ENCODE measurements at places on chromosomes 4 and X. TPM values are rescaled to one million over a fixed set of nuclear protein-coding genes. Genes with fewer than 3 reads are reported as not detected.

DNA sequence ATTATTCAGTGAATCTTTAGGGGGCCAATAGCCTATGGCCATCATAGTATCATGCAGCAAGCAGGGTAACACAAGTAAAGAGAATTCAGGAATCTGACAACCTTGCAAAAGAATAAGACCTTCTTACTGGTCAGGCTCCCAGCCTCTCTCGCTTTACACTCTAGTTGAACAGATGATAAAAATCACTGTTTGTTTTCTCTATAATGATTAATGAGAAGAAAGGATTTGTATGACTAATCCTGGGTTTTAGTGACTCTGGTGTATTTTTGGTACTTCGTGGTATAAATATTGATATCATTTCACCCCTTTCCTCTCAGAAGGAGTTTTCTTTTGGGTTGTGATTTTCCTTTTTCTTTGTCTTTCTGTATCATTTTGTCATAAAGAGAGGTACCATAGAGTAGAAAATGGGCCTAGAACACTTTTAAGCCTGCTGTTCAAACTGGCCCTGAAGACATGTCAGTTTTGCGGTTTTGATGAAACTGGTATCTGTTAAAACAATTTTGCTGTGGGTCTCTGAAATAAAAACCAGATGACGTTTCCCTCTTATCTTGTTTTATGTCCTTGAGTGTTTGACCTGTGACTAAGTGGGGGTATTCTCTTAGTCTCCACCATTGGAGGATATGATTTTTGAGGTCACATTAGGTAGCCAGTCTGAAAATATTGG is 294.9 kb upstream of the TBX22 start:
- no peaks in the 10 kb centered on the region for H3K4me1 ChIP-seq
- no peak overlapping the region for H3K27ac ChIP-seq
- H3K4me3 ChIP-seq = no peak overlapping the region
- no peak for DNase-seq
- no peaks in the 10 kb centered on the region for H3K36me3 ChIP-seq

Gene ALPK1
- total RNA-seq = 12.3 TPM

GRCh38 chr4:140861359-140862176 is 105.4 kb upstream of the TBC1D9 start:
- no peak overlapping the region for H3K4me3 ChIP-seq
- no peaks in the 10 kb centered on the region for H3K36me3 ChIP-seq
- peak; percentile 52 for DNase-seq
- H3K27ac ChIP-seq = no peak overlapping the region
- H3K4me1 ChIP-seq = peaks cover 4% of the 10 kb centered on the region

DNA sequence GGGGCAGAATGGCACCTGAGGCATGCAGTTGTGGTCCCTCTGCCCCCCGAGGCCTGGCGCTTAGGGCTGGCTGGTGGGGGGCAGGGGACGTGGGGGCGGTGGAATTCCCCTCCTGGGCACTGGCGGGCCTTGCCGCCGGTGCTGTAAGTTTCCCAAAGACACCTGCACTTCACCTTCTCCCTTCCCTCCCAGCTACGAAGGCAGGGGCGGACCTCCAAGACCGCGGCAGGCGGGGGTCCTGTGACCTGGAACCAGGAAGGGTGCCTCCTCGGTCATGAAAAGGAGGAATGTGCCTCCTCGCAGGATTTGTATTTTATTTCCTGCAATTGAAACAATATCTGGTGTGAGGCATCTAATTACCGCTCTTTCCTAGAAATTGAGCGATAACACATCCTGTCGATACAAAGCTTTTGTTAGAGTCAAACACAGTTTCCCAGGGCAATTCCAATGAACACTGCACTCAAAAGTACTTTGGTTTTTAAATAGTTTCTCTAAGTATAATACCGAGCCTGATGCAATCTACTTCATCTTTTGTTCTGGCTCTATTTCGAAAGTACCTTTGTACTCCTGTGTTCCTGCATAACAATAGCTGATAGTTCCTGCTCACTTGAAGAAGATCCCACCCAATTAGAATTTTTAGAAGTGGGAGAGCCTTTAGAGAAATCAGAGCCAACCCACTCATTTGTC is 12.3 kb upstream of the ADRA2C start:
- no peak for DNase-seq
- no peak overlapping the region for H3K27ac ChIP-seq
- no peaks in the 10 kb centered on the region for H3K36me3 ChIP-seq

Gene GLRB
- not detected for total RNA-seq

Gene TMPRSS11E
- total RNA-seq = not detected

- H3K27ac ChIP-seq = no peak overlapping the region
- H3K36me3 ChIP-seq = no peaks in the 10 kb centered on the region
- no peak for DNase-seq
- H3K27me3 ChIP-seq = peaks cover 48% of the 10 kb centered on the region
Measured at GRCh38 chr4:80221161-80221560, 23.9 kb downstream of the PRDM8 start.

GRCh38 chrX:30612250-30612655 is 34.7 kb upstream of the TASL start:
- no peaks in the 10 kb centered on the region for H3K27me3 ChIP-seq
- DNase-seq = no peak
- H3K36me3 ChIP-seq = no peaks in the 10 kb centered on the region
- H3K4me1 ChIP-seq = peaks cover 2% of the 10 kb centered on the region
- no peak overlapping the region for H3K27ac ChIP-seq

Data from activated CD4-positive, alpha-beta memory T cell treated with anti-CD3 and anti-CD28 coated beads, Interleukin-2, amount 10 ng/mL, durations not matched to agents 7 days and 5 days (primary cell).